Stimulated activated CD4-positive, alpha-beta T cell treated with anti-CD3 and anti-CD28 coated beads, Interleukin-4, amount 100 ng/mL, for 1 hour (primary cell): ENCODE measurements at places on chromosomes 5 and 9.

DNA sequence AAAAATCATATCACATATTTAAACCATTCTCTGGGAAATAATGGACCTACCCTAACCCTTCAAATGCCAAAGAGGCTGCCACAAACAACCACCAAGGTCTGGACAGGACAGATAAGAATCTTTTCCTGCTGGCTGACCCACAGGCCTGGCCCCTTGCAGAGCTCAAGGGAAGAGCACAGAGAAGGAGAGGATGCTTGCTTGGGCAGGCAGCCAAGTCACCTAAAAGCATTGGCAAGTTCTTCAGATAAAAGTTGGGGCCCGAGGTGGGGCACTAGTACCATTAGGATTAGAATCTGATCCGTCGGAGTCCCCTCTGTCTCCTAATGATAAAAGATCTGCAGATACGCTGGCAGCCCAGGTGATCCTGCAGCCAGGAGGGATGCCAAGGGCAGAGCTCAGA lies 176.6 kb downstream of the GABBR2 start:
- no peak for DNase-seq

GRCh38 chr5:150577378-150578139 lies 62.9 kb upstream of the SYNPO start:
- DNase-seq, result no peak

DNA sequence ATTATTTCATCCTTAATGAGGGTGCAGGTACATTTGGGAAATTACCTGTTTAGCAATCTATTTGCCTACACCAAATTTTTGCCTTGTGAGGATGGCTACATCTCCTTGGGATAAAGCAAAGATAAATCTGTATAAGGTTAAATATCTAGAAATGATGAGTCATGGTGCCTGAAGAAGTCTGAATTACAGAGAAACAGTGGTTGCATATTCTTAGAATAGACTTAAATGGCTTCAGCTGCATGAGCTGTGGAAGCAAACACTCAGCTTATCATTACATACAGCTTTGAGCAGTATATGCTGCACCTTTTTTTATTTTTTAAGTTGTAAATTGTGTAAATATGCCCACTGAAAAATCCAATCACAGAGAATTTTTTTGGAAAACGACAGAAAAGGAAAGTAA lies 153.5 kb downstream of the RAPGEF6 start:
- DNase-seq, result no peak

GRCh38 chr5:138701678-138702077 lies 51.5 kb upstream of the CTNNA1 start:
- no peak for DNase-seq

DNA sequence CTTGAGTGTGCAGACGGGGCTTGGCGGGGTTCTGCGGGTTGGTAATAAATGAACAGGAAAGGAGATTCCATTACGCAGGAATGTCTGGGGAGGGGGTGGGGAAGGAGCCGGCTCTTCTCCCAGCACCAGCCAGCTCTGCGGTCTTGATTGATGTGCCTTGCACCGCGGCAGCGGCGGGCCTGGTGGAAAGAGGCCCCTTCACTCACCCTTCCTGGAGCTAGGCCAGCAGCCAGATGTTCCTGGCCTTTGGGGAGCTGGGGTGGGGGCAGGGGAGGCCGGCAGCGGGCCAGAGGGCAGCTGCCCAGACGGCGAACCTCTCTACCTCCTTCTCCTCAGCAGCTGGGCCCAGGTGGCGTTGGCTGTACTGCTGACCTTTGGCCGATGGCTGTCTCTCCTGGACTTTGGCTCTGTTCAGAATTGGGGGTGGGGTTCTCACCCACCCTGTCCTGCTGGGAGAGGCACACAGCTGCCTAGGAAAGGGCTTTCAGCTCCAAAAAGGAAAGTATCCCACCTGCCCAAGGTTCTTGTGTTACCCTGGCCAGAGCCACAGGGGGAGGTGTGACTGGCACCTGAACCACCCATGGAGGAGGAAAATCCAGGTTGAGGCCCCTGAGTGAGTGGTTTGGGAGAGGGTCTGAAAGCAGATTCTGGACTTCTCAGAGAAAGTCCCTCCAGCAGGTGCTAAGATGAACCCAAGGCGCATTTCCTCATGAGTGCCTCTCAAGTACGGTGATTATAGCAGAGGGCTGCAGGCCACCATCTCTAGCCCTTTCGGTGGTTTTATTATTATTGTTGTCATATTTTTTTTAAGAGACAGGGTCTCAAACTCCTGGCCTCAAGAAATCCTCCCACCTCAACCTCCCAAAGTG lies 58.0 kb upstream of the SYNPO start:
- DNase-seq, result no peak

DNA sequence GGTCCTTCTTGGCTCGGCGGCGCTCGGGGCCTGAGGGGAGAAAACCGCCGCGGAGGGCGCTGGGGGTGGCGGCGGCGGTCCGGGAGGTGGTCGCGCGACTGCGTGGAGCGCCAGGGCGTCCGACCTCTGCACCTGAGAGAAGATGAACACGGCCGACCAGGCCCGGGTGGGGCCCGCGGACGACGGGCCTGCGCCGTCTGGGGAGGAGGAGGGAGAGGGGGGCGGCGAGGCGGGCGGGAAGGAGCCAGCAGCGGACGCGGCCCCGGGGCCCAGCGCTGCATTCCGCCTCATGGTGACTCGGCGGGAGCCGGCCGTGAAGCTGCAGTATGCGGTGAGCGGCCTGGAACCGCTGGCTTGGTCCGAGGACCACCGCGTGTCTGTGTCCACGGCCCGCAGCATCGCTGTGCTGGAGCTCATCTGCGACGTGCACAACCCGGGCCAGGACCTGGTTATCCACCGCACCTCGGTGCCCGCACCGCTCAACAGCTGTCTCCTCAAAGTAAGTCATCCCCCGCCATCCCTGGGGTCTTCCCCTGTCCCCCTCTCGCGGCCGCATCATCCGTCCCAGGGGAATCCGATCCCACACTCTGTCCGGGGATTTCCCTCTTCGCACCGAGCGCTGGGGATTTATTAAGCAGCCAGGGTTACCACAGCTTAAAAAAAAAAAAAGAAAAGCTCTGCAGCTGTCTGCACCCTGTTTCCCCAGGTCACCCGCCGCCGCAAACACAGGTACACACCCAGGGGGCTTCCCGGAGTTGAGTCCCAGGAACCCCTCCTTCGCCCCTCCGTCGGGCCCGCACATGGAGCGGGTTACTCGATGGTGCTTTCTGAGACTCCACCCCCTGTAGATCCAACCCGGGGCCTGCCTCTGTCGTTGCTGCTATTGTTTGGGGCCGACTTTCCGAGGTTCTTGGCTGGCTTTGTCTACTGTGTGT lies at the start of gene GTF3C4:
TSS of gene GTF3C4 (plus strand) at position 8 of the 935 bp plus-strand sequence. CDS start at position 143, 135 bp downstream.
- DNase-seq, result peak; percentile 41

- DNase-seq, result no peak
These were observed 243.8 kb downstream of the BNC2 start for GRCh38 chr9:16626577-16627130.

- no peak for DNase-seq
These were observed 140.1 kb upstream of the MOCS2 start for GRCh38 chr5:53249529-53250200.

GRCh38 chr5:73419465-73420390 lies 28.8 kb downstream of the FOXD1 start:
- no peak for DNase-seq

- DNase-seq, result no peak
These were observed 1.4 kb upstream of the GDNF start for GRCh38 chr5:37841203-37841602.

DNA sequence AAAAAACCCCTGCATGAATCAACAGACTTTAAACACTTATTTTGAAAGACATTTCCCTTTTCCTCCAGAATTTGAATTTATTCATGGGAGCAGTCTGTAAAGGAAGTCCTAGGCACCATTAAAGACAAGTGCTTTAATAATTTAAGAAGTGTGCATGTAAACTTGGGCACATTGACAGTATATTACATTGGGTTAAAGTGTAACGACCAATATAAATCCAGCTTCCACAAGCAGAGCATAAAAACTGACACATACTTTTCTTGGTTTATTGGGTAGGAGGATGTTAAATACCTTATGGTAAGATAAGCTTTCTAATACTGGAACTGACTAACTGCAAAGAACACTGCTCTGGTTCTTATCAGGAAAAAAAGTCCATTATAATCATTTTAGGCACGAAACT lies 1.2 kb upstream of the ENTREP1 start:
- DNase-seq, result no peak

- no peak for DNase-seq
These were observed 71.4 kb upstream of the ATP10B start for GRCh38 chr5:160923411-160923810.
